M059J (cell line): ENCODE measurements at places on chromosomes 7 and 10. TPM values are rescaled to one million over a fixed set of nuclear protein-coding genes. Genes with fewer than 3 reads are reported as not detected.

Gene LMOD2
- total RNA-seq, result not detected in 2 replicates

Gene C10orf105
- not detected in 2 replicates for total RNA-seq

Gene CABCOCO1
- total RNA-seq, result 0.96 and 3.6 TPM in 2 replicates

Gene CC2D2B
- total RNA-seq, result not detected in 2 replicates

Gene SMARCD3
- 3.2 and 4.3 TPM in 2 replicates for total RNA-seq

Gene C10orf53
- not detected in 2 replicates for total RNA-seq

Gene STAG3
- 8.3 and 10.5 TPM in 2 replicates for total RNA-seq

Gene GRM3
- not detected in 2 replicates for total RNA-seq

Gene PRKAR1B
- 30.3 and 33.9 TPM in 2 replicates for total RNA-seq

Gene CFAP46
- total RNA-seq, result not detected in 2 replicates

Gene IFRD1
- total RNA-seq, result 60.2 and 78.6 TPM in 2 replicates

Gene EVX1
- total RNA-seq, result not detected in 2 replicates

Gene GSTK1
- total RNA-seq, result 127 and 133 TPM in 2 replicates

Gene GIMAP8
- not detected in 2 replicates for total RNA-seq

Gene HOGA1
- 0.12 and 0.71 TPM in 2 replicates for total RNA-seq

Gene TAS2R3
- total RNA-seq, result not detected in 2 replicates

Gene SRGN
- 740 and 865 TPM in 2 replicates for total RNA-seq

Gene CUZD1
- 0.02 and 0.05 TPM in 2 replicates for total RNA-seq

Gene ACSM6
- total RNA-seq, result not detected in 2 replicates

Gene CPXM2
- total RNA-seq, result not detected in 2 replicates

Gene OR2A42
- total RNA-seq, result not detected in 2 replicates

Gene VSIR
- total RNA-seq, result 5.3 and 17.1 TPM in 2 replicates

Gene EBLN1
- 0.17 TPM in 1 of 2 replicates, not detected in the other for total RNA-seq

Gene BLNK
- not detected in 2 replicates for total RNA-seq

Gene NUPR2
- total RNA-seq, result not detected in 2 replicates

Gene CRPPA
- total RNA-seq, result 1.0 and 2.5 TPM in 2 replicates

Gene PRPS1L1
- not detected in 2 replicates for total RNA-seq

Gene CDK14
- total RNA-seq, result 3.9 and 6.5 TPM in 2 replicates

Gene OR6B1
- total RNA-seq, result not detected in 2 replicates

Gene MARVELD1
- 24.8 and 46.3 TPM in 2 replicates for total RNA-seq

Gene CALN1
- total RNA-seq, result not detected in 2 replicates
